Activated CD4-positive, alpha-beta T cell treated with anti-CD3 and anti-CD28 coated beads for 48 hours (primary cell): ENCODE measurements at places on chromosomes 2 and 18.

DNA sequence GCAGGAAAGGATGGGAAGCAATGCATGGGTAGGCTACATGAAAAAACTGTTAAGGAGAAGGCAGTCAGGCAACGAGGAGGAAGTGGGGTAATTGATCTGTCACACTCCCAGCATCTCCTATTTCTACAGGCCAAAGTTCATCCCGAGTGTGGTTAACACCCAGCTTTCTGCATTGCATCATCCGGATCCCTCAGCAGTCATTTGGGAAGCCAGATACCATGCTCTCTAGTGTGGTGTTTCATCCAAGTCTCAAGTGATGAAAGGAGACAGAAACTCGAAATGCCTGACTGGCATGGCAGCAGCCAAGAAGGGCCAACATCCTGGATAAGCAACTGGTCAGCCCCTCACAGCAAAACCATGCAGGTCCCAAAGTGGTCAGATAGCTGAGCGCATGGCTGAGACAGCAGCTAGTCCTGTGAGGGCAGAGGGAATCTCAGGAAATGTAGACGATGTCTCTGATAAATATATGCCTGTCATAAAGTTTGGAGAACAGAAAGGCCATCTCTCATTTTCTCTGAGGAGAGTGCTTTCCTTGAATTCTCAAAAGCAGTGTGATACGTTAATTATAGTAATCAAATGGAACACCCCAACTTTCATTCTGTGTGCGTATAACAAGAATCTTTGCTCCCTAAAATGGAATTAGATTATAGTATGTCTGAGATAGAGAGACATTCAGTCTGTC lies 24.8 kb upstream of the HNRNPA3 start:
- DNase-seq = no peak

- DNase-seq = no peak
Observed at GRCh38 chr2:43361286-43361685, 134.9 kb upstream of the ZFP36L2 start.

- DNase-seq = no peak
Observed at GRCh38 chr2:145918951-145919350, 1399.0 kb upstream of the ZEB2 start.

DNA sequence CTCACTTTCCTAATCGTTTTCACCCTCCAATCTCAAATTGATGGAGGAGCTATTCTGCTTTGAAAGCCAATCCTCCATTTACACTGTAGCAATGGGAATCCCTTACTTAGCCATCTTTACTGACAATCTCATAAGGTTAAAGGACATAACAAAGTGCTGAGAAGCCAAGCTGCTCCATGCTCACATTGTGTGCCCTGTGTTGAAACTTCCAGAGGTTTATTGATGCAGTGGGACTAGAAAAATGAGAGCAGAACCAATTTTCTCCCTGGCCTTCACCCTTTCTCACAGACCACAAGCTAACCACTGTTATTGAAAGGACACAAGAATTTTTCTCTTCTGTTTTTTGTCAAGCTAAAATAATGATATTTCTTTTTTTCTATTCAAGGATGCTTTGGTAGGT lies 63.8 kb downstream of the CSRNP3 start:
- no peak for DNase-seq

DNA sequence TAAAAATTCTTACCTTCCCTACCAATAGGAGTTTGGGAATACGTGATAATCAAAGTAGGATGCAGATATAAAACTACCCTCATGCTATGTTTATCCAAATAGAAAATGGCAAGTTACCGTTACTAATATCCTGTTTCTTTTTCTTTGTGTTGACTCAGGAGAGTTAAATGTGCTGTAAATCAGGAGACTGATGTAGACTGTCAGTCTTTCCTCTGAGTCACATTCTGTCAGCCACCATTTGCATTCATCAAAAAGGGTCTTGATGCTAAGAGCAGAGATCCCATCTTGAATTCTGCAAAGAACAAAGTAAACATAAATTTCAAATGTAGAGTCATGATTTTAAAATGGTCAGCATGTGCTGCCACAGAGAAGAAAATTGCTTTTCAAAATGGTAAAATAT lies 712.8 kb downstream of the SOCS6 start:
- DNase-seq = no peak

GRCh38 chr2:232833830-232834229 lies 36.2 kb upstream of the SNORC start:
- DNase-seq = no peak

- no peak for DNase-seq
Observed at GRCh38 chr2:61721382-61721781, 132.5 kb downstream of the FAM161A start.

- no peak for DNase-seq
Observed at GRCh38 chr2:182852801-182853200, 13.6 kb downstream of the FRZB start.

- peak; percentile 8 for DNase-seq
Observed at GRCh38 chr2:109613081-109613921, 465 bp downstream of the SEPTIN10 start.

DNA sequence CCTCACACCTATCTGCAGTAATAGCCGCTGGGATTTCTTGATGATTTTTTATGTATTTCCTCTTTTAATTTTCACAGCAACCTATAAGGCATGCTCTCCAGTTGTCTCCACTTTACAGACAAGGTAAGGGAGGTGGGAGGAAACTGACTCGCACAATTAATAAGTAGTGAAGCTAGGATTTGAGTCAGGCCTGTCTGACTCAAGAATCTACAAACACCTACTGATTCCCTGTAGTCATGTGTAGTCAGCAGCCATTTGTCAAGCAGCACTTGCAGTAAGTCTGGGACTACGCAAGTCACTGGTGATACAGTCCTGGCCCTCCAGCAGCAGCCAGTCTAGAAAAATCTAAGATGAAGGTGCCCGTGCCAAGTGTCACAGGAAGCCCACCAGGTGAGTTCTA lies 193.6 kb upstream of the PKDCC start:
- DNase-seq = peak; percentile 37

- DNase-seq = no peak
Observed at GRCh38 chr2:172434821-172435605, 7.6 kb downstream of the ITGA6 start.

DNA sequence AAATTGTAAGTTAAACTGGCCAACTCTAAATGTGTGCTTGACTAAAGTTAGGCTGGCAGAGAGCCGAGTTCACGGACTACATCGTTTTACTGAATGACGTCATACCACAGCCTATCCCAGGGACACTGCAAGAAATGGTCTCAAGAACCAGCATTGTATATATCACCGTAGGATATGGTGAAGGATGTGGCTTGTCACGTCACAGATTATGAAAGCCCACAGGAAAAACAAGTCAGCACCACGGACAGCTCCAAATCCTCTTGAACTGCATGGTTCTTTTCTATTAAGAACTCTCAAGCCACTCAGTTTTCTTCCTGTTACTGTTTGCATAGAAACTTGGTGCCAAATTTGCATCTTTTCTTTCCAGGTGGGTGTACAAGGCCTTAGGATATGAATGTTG lies 85.1 kb upstream of the ACAA2 start:
- peak; percentile 71 for DNase-seq

GRCh38 chr18:23752796-23753195 lies 63.5 kb downstream of the LAMA3 start:
- no peak for DNase-seq

DNA sequence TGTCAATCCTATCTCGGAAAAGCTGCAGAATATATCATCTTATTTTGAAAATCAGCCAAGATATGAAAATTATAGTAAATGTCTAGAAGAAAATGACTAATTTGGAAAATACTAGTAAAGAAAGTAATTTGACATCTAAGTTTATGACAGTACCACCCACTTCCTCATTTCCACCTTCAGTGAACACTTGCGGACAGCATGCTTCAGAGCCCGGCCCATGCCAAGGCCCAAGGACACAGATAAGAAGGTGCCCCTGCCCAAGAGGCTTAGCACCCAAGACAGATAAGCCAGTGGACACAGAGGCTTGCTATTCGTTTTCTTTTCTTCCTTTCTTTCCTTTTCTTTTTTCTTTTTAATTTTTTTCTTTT lies 4.8 kb upstream of the KCNG2 start:
- DNase-seq = no peak

DNA sequence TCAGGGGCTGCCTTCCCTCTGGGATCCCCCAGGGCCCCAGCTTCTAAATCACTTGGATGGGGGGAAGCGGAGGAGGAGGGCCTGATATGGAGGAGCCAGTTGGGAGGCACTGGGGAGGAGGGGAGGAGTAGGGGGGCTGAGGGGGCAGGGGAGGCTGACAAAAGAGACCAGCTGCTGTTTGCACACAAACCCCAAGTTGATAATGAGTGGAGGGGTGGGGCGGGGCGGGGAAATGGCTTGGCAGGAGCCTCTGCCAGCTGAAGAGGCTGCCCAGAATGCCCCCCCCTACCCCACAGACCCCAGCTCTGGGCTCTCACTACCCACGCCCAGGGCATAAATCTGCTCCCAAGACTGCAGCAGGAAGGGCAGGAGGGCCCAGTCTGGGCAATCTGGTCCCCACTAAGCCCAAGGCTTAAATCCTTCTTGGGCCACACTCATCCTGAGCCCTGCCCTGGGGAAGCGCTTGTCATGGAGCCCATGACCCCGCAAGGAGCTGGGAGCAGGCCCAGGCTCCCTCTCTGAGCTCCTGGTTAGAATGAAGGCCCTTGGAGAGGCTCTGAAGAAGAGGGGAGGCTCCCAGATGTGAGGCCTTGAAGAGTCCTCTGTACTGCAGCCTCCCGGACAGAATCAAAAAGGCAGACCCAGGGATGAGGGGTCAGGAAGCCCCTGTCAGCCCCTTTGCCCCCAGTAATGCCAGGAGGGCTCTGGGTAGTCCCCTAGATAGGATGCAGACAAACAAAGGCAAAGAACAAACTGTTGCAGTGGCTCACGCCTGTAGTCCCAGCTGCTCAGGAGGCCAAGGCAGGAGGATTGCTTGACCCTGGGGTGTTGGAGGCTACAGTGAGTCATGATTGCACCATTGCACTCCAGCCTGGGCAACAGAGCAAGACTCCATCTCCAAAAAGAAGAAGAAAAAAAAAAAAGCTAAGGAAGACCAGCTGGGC lies 24.8 kb upstream of the PTMA start:
- no peak for DNase-seq

DNA sequence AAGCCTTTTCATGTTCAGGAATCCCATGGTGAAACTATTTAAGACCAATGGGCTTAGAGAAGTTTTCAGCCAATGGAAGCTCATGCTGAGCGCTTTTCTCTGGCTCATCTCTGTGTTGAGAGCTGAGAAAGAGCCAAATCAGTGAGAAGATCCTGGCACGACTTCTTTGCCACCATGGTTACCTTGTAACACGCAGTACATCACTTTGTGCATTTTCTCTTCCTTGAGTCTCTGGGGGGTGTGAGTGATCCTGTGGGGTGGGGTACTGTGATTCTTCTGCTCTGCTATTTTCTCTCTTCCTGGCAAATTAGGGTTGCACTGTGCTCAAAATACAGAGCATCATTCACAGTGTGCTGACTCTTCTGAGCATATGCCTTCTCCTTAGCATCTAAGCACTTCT lies 664.2 kb downstream of the ARHGAP15 start:
- no peak for DNase-seq

DNA sequence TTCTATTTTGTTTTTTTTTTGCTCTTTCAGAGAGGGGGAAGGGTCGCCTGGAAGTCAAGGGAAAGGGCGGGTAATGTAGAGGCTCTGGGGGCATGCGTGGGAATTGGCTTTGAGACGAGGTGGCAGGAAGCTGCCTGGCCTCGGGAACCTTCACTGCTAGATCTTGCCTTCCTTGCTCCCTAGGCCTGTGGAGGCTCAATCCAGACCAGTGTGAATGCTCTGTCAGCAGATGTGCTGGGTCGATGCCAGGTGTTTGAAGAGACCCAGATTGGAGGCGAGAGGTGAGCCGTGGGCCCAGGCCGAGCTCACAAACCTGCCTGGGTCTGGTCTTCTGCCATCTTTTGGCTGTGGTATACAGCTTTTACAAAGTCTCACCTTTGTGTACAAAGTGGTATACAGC lies 15.5 kb downstream of the CCT7 start:
- no peak for DNase-seq

GRCh38 chr2:97982621-97983020 lies 13.1 kb downstream of the TMEM131 start:
- DNase-seq = no peak

DNA sequence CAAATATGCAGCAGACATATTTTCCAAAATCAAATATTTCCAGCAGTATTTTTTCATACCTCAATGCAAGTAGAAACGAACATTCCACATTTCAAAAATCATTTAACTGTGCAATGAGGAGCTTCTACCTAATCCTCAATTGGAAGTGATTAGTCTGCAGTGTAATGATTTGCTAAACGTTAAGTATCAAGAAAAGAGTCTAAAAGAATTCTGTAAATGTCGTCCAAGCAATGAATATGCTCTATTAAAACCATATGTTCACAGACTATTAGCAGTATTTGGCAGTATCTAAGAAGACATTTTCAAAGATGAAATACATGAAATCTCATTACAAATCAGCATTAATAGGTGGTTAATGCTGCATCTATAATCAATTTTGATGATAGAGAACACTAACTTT lies 15.9 kb downstream of the DYM start:
- DNase-seq = no peak

- no peak for DNase-seq
Observed at GRCh38 chr2:23027396-23027795, 357.6 kb upstream of the KLHL29 start.

GRCh38 chr2:48328159-48328809 lies 201.7 kb upstream of the STON1 start:
- DNase-seq = no peak

DNA sequence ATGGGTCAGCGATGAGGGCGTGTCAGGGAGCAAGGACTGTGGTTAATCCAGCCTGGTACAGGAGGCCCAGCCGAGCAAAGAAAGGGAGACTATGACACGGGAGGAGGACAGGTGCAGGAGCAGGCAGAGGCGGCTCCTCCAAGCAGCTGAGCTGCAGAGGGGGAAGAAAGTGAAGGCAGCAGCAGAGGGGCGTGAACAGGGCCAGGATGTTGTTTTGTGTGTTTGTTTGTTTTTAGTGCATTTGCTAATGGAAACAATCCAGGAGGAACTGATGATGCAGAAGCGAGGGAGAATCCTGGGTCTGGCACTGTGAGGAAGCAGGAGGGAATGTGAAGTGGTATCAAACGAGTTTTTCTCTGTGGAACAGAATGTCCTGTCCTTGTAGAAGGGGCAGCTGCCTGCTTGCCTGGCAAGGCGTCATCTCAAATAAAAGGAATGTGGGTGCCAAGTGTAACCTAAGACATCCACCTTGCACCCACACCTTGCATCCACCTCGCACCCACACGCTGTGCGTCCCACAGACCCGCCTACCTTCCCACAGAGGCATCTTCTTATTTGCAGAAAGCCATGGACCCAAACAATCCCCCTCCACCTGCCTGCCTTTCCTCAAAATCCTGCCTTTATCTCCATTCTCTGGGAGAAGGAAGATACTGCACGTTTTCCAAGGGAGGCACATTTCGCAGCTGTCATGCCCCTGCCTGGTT lies 134.8 kb downstream of the SH3BP4 start:
- no peak for DNase-seq

- DNase-seq = no peak
Observed at GRCh38 chr2:42910645-42911405, 118.4 kb upstream of the HAAO start.

GRCh38 chr2:200050921-200051610 lies 95.7 kb downstream of the MAIP1 start:
- DNase-seq = no peak

- no peak for DNase-seq
Observed at GRCh38 chr2:19723021-19723420, 178.8 kb downstream of the TTC32 start.

GRCh38 chr2:203659331-203660049 lies 46.9 kb upstream of the CD28 start:
- no peak for DNase-seq
